Lower leg skin (tissue), 4 donors: ENCODE measurements at places on chromosomes 6 and 20.

DNA sequence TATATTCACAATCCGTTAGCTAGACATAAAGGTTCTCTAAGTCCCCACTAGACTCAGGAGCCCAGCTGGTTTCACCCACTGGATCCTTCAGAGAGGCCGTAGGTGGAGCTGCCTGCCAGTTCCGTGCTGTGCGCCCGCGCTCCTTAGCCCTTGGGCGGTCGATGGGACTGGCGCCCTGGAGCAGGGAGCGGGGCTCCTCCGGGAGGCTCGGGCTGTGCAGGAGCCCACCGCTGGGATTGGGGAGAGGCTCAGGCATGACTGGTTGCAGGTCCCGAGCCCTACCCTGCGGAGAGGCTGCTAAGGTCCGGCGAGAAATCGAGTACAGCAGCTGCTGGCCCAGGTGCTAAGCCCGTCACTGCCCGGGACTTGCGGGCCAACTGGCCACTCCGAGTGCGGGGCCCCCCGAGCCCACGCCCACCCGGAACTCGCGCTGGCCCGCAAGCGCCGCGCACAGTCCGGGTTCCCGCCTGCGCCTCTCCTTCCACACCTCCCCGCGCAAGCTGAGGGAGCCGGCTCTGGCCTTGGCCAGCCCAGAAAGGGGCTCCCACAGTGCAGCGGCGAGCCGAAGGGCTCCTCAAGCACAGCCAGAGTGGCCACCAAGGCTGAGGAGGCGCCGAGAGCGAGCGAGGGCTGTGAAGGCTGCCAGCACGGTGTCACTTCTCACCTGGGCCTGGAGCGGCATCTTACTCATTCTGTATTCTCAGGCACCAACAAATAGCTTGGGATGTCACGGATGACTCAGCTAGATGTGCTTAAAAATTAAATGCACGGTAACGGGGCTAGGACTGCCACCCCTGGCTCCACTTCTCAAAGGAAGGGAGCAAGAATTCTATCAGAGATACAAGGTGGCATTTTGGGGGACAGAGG lies 44.1 kb downstream of the IRF4 start:
- no peak for DNase-seq

GRCh38 chr20:32112841-32113240 lies 3.3 kb downstream of the TM9SF4 start:
- DNase-seq, result peak; percentile 53

GRCh38 chr6:138757136-138757535 lies 16.4 kb upstream of the CCDC28A start:
- no peak for DNase-seq

GRCh38 chr6:21309807-21310221 lies 283.7 kb upstream of the SOX4 start:
- DNase-seq, result no peak

DNA sequence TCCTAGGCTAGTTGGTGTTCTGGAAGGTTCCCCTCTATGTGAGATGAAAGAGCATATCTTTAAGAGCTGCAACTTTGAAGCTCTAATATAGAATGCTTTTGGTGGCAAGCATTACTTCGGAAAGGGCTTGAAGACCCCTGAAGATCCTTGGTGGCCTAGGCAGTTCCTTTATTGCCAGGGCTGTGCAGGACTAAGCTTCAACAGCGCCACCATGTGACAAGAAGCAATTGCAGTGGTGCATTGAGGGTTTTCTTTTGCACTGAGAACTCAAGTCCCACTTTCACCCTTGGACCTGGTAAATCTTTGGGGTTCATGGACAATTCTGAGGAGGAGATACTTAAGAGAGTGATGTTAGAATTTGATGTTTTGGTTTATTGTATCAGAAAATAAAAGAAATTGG lies 237.4 kb upstream of the GMDS start:
- DNase-seq, result no peak

- DNase-seq, result no peak
Observed at GRCh38 chr6:45987856-45988255, 27.8 kb downstream of the CLIC5 start.

DNA sequence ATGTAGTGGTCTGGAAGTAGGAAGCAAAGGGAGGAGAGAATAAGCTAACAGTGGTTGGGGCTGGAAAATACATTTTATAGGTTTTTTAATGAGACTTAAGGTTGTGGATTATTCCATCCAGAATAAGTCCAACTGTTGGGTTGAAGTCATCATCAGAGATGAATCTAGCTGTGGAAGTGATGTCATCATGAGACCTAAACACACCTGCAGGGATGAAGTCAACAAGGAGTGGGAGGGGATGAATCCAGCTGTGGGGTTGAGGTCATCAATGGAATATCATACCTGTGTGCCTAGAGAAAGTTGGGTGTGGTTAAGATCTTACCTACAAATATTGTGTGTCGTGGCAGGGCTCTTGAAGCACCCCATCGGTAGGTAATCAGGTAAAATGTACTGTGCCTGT lies 730.7 kb downstream of the RFPL4B start:
- DNase-seq, result no peak

- DNase-seq, result no peak
Observed at GRCh38 chr6:33418690-33419291, 884 bp upstream of the CUTA start.

DNA sequence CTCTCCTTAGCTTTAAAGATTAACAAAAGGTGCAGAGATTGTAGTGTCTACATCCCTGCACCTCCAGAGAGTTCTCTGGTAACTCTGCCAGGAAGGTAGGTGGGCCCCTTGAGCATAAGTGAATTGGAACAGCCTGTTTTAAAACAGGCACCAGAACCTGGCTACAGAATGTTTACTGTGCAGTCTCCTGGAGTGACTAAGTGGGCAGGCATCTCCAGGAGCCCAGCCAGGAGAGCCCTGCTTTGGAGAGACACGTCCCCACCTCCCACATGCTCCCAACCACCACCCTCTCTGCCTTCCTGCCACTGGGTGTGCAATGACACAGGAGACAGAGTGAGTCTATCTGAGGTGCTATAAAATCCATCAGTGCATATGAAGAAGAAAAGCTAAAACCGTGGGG lies 110.3 kb upstream of the EYA4 start:
- DNase-seq, result no peak

DNA sequence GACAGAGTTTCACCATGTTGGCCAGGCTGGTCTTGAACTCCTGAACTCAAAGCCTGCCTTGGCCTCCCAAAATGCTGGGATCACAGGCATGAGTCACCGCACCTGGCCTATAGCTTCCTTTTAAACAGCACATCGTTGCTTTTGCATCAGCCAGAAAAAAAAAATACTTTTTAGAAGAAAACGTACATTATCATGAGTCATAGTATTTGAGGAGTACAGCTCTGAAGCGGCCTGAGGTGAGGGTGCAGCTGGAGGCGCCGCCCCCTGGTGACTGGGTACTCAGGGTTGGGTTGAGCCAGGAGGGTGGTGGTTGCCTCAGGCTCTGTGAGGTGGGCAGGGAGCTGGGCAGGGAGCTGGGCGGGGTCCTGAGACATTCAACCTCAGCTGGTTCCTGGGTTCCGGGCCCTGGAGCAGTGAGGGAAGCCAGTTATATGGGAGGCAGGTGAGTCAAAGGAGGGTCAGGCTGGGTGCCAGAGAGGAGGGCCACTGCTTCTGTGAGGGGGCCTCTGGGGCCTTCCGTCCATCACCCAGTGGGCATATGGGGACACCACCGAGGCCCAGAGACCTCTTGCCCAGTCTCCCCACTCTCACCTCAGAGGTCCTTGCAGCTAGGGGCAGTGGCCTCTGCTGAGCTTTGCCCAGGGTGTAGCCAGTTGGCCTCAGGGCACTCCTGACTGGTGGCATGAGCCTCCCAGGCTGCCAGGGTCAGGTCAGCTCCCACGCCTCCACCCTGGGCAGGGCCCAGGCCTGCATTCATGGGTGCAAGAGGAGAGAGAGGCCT lies 11.7 kb upstream of the ID1 start:
- DNase-seq, result peak; percentile 77

DNA sequence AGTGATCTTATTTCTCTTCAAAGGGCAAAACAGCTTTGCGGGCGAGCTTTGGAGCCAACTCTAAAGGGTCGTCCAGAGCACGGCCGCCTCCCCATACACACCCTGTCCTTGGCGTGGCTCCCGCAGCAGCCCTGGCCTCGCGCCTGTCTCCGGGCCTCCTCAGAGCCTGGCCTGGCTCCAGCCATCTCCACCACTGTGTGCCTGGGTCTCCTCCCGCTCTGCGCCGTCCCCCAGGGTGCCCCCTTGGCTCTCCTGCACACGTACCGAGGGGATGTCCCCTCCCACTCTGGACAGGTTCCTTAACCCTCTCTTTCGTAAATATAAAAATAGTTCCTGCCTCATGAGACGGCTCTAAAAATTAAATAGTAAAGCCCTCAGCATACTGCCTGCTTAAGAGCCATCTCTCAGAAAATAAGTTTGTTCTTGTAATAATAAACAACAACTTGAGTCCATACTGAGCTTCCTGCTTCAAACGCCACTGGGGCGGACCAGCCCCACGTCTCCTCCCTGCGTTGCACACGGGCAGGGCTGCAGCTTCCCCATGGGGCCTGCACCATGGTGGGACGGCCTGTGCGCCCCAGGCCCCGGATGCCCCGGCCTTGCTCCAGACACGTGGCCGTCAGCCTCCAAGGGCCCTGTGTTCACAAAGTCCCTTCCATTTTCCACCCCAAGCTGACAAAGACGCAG lies 226.2 kb downstream of the TTLL2 start:
- peak; percentile 65 for DNase-seq

GRCh38 chr6:46756469-46757213 lies 9.9 kb downstream of the ANKRD66 start:
- DNase-seq, result no peak

- DNase-seq, result no peak
Observed at GRCh38 chr6:28807682-28808280, 116.0 kb downstream of the TRIM27 start.

DNA sequence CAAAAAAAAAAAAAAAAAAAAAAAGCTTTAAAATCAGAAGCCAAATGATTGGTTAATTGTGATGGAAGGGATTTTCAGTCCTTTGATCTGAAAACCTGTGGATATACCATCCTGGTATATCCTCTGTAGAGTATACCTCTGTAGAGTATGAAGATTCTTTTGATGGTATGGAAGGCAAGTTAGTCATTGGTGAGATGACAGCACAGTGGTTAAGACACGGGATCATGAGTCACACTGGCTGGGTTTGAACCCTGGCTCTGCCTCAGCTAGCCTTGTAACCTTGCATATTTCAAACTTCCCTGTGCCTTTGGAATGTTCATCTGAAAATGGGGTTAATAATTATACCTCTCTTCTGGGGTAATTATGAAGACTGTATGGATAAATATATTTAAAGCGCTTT lies 179.3 kb downstream of the CARMIL1 start:
- no peak for DNase-seq

- DNase-seq, result no peak
Observed at GRCh38 chr20:33262658-33263065, 20.4 kb upstream of the BPIFB1 start.

DNA sequence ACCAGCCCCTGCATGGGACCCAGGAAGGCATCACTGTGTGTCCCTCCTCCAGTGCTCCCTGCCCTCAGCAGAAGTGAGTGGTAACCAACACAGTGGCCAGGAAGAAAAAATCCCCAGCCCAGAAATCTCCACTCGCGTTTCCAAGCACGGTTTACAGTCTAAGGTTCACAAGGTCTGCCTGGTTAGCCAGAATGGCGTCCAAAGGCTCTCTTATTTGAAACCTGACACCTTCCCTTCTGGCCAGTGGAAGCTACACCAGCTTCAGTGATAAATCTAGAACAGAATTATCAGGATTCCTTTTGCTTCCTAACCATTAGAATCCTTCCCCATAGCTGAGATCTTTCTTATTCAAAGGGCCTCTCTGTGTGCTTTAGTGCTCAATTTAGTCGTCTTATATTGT lies 9.2 kb downstream of the LY86 start:
- no peak for DNase-seq

DNA sequence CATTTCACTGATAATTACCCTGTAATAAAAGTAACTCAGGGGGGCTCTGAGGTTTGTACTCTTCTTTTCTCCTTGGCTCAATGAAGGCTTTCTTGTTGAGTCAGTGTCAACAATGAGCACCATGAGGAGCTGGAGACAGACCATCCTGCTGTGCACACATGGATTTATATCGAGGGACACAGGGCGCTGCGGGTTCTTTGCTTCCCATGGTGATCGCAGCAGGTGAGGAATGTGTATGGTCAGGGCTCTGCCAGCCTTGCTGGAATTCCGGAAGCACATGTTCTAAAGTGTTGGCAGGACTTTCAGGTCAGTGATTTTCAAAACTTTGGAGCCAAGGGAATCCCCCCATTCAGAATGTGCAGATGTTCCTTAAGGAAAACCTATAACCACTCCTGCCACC lies 27.1 kb downstream of the SMOC2 start:
- DNase-seq, result no peak

DNA sequence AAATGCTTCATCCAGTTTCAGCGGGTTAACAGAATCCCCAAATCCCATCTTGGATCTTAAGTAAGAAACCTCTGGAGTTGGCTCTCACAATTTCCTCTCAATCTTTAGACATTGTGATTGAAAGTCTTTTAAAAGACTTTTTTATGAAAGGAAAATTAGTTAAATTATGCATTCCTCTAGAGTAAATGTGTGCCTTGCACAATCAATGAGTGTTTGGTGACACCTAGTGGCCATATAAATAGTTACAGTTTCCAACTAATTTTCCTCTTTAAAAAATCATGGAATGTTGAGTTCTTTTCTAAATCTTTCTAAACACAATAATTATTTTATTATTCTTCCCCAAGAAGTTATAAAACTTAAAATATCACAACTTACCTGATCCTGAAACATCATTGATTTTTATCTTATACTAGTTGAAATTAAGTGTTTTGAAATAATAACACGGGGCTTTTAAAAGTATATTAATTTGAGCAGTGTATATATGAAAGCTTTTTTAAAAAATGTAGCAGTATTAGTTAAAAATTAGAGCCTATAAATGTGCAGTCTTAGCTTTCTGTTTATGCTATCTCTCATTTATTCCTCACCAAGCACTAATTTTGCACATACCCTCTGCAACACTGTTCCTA lies 66.4 kb downstream of the PKHD1 start:
- DNase-seq, result no peak

DNA sequence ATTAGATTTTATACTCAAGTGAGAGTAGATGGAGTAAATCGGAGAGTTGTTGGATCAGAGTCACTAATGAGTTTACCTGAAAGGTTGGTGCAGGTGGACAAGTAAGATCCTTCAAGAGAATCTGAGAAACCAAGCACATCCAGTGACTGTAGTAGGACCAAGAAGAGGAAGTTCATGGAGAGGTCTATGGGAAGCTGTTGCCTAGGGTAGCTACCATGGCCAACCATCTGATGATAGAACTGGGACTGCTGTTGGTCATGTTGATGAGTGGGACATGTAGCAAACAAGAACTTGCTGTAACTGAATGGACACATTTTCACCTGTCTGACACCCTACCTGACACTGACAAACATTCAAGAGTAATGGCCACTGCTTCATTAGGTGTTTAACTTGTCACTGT lies 11.3 kb upstream of the ADGB start:
- DNase-seq, result no peak

DNA sequence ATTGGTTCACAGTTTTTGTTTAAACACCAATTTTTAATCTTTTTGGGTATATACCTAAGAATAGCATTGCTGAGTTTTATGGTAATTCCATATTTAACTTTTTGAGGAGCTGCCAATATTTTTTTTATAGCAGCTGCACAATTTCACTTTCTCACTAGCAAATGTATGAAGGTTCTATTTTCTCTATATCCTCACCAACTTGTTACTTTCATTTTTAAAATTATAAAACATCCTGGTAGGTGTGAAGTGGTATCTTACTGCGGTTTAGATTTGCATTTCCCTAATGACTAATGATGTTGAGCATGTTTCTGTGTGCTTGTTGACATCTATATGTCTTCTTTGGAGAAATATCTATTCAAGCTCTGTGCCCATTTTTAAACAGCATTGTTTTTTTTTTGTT lies 452.1 kb downstream of the GRIK2 start:
- no peak for DNase-seq
